HepG2 (cell line): ENCODE measurements at places on chromosomes 2 and 18.

DNA sequence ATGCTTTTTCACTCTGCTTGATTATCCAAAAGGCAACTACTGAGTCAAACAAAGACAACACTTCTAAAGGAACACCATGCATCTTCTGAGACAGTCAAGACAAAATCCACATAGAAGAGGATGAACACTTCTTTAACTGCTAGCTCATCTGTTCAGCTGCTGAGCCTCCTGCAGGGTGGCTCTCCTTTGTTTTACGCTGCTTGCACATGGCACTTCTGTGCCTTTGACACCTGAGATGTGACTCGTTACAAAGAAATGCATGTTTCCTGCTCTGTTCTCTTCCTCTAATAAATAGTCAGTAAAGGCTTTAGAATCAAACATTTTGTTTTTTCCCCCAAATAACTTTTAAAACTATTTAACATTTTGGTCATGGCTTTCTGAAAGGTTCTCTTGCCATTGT lies 1129.4 kb downstream of the TDRD15 start:
- DNase-seq, result no peak

GRCh38 chr2:67130531-67131256 lies 266.4 kb upstream of the ETAA1 start:
- no peak for DNase-seq

- no peak for DNase-seq
Measured at GRCh38 chr2:144459937-144460336, 60.0 kb downstream of the ZEB2 start.

- no peak for DNase-seq
Measured at GRCh38 chr2:172333235-172333977, 94.0 kb upstream of the ITGA6 start.

DNA sequence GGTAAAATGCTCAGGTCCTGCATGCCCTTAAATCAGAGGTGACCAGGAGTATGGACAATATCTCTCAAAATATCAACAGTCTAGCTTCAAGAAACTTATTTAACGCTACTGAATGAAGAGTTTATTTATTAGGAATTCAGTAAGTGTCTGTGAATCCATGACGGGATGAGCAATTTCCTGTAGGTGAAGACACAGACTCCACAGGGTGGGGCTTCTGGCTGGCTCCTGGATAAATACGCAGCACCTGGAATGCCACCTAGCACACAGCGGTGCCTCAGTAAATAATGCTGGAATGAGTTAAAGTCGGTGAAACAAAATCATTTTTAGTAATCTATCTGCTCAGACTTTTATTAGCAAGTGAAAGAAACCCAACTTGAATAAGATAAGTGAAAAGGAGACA lies 29.4 kb upstream of the MBP start:
- no peak for DNase-seq

- DNase-seq, result no peak
Measured at GRCh38 chr18:28855989-28856388, 679.1 kb upstream of the CDH2 start.

GRCh38 chr18:4524096-4524495 lies 69.0 kb upstream of the DLGAP1 start:
- no peak for DNase-seq

DNA sequence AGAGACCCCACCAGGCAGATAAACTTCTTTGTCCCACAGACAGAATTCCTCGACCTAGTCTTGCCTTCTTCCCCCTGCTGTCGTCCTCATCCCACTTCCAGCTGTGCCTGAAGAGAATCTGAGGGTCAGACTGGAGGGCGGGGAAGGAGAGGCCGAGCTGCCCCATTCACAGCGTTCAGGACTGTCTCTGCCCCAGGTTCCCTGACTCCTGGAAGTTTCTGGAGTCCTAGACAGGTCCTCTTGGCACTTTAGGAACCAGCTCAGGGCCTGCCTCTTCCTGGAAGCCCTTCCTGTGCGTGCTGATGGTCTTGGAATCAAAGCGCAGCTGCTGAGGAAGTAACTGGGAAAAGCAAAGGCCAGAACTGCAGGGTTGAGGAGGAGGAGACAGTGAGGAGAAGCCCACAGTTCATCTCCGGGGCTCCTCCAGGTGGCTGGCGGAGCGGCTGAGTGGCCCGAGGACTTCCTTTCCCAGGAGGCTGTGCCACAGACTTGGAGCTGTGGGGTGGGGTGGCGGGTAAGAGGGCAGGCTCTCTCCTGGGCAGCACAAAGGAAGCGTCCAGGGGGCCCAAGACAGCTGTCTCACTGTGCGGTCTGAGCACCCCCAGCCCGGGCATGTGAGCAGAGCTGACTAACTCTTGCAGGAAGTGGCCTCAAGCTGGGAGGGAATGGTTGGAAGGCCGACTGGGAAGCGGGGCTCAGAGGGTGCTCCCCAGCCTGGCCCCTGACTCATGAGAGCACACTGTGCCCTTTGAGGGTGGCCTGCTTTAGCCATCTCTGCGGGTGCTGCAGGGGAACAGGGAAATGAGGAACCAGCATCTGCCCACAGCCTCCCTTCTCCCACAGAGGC lies 39.5 kb downstream of the SDC1 start:
- DNase-seq, result no peak

GRCh38 chr2:67919490-67919889 lies 143.3 kb downstream of the C1D start:
- no peak for DNase-seq

DNA sequence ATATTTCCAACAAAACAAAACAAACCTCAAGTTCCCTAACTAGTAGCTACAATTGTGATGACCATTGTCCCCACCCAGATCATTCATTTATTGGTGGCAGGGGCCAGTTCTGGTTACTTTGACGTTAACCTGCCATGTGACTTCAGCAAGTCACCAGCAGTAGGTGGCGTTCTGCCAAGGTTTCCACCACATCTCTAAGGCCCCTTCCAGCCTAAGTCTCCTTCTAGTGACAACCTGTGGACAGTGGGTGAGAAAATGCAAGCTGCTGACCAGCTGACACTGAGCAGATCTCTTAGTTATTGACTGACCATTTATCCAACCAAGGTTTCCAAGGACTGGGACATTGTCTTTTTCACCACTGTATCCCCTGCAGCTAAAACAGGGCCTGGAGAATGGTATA lies 98.4 kb downstream of the GPR39 start:
- no peak for DNase-seq

DNA sequence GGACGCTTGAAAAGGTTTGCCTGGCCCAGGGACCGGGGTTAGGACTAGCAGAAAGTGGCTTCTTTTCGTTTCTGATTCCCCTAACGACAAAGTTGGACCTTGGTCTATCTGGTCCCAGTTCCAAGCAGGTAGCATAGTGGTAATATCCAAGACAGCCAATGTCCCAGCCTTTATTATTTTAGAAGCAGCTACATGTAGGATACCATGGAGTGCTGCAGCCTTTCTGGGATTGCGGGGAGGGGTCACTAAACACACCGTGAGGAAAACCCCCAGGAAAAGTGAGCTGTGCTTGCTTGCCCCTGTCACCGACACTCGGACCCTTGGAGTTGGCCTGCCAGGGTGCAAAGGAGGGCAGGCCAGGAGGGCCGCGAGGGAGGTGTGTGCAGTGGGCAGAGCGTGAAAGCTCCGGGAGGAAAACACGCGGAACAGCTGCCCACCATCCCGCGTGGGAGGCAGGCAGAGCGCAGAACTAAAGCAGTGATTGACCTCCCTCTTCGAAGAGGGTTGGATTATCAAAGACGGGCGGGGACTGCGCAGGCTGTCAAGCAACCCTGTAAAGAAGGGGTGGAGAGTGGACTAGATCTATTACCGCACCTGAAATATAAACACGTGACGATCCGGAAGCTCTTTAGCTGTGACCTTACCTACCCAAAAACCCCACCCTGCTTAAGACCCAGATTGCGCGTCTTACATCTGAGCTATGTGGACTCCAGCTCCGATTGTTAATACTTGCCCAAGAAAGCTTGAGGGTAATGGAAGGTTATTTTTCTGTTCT lies 624 bp upstream of the MAP4K3 start:
- peak; percentile 69 for DNase-seq

DNA sequence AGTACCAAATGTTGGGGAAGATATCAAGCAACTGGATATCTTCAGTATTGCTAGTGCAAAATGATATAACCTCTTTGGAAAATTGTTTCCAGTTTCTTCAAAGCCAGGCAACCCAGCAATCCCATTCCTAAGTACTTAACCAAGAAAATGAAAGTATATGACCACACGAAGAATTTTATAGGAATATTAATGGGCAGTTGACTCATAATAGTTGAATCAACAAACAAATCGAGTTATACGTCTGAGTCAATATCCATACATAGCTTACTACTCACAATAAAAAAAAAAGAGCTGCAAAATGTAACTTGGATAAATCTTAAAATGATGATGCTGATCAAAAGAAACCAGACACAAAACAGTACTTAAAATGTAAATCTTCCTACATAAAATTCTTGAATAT lies 810.4 kb downstream of the METTL4 start:
- DNase-seq, result no peak

GRCh38 chr2:101802329-101802728 lies 104.8 kb downstream of the MAP4K4 start:
- peak; percentile 77 for DNase-seq

GRCh38 chr18:45116116-45116515 lies 435.4 kb downstream of the SETBP1 start:
- no peak for DNase-seq

DNA sequence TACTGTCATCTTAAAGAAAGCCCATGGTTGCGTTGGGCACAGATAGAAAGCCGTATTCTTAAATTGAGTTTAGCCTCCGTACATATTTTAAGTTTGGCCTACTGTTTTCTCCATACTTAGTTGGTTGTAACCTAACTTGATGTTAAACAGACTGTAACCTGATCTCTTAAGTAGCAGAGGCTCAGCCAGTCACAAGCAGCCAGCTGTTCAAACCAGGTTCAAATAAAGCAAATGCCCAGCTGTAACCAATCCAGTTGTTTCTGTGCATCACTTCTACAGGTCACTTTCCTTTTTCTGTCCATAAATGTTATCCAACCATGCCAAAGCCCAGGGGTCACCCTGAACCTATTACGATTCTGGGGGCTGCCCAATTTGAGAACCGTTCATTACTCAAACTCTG lies 10.0 kb upstream of the THADA start:
- no peak for DNase-seq

DNA sequence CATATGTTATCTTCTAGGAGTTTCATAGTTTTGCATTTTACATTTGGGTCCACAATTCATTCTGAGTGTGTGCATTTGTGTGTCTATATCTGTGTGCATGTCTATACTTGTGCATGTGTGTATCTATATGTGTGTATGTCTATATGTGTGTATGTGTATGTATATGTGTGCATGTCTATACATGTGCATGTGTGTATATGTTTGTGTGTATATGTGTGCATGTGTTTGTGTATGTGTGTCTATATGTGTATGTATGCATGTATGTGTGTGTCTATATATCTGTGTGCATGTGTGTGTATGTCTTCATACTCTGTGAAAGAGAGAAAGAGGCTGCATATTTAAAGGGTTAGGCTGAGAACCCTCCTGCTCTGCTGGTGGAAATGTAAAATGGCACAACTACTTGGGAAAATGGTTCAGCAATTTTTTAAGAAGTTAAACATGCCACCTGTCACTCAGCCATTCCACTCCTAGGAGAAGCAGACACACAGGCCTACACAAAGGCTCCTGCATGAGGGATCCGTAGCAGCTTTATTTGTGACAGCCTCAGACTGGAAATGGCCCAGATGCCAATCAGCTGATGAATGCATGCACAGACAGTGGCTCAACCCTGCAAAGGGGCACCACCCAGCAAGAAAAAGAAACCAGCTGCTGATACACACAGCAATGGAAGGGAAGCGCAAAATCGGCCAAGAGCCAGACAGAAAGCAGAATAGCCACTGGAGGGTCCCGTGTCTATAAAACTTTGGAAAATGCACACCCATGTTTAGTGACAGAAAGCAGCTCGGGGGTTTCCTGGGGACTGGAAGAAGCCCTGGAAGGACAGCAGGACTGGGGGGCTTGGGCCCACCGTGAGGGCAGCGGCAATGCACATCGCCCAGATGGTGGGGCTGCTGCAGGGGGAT lies 146.8 kb downstream of the SEPTIN10 start:
- no peak for DNase-seq

DNA sequence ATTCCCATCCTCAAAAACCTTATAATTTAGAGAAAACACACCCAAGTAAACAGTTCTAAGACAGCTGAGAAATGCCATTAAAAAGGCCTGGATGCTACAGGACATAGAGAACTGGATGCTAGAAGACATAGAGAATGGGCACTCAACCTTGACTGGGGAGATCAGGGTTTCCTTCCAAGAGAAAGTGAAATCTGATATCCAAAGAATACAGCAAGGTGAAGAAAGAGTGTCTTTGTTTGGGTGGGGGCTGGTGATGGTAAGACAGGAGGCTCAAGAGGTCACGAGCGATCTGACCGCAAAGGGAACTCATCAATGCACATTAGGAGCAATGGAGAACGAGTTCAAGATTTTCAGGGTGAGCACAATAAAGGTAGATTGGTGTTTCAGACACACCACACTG lies 31.6 kb downstream of the EPB41L3 start:
- DNase-seq, result no peak

- DNase-seq, result no peak
Measured at GRCh38 chr2:28979576-28980366, 1.3 kb upstream of the TOGARAM2 start.

DNA sequence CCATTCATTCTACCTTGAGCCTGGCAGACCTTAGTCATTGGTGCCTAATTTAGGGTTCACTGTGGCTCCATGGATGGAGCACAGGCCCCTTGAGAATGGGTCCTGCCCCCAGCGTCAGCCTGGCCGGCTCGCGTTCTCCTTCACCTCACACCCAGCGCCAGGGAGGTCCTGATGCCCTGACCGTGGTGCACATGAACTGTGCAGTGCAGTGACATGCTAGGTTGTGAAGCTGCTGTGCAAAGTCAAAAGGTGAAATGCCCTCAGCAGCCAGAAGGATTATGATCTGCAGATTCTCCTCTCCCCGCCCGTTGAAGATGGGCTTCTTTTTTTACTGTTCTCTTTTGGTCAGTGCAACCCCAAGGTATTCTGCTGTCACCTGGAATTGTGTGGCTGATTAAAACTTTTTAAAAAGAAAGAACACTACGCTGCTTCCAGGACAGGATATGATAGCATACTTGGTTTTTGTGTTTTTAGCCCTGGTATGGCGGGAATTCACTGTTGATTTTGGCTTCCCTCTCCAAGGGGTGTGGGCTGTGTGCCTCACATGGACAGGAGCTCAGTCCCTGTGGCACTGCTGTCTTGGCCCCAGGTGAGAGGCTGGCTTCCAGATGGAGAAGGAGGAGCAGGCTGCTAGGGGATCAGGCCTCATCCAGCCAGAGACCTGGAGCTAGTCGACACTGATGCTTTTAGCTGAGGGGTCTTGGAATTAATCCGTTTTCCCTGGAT lies 49.4 kb upstream of the MCFD2 start:
- DNase-seq, result peak; percentile 35

- DNase-seq, result no peak
Measured at GRCh38 chr2:239033801-239034560, 186.1 kb downstream of the TWIST2 start.
